Stimulated activated CD8-positive, alpha-beta memory T cell treated with anti-CD3 and anti-CD28 coated beads, Interleukin-2, amount 100 ng/mL, for 1 hour (primary cell): ENCODE measurements at places on chromosomes 12 and 14.

GRCh38 chr14:64878837-64879634, 671 bp downstream of the SPTB start:
- no peak for DNase-seq

GRCh38 chr12:9699898-9700605, 30.5 kb downstream of the CLEC2D start:
- no peak for DNase-seq

DNA sequence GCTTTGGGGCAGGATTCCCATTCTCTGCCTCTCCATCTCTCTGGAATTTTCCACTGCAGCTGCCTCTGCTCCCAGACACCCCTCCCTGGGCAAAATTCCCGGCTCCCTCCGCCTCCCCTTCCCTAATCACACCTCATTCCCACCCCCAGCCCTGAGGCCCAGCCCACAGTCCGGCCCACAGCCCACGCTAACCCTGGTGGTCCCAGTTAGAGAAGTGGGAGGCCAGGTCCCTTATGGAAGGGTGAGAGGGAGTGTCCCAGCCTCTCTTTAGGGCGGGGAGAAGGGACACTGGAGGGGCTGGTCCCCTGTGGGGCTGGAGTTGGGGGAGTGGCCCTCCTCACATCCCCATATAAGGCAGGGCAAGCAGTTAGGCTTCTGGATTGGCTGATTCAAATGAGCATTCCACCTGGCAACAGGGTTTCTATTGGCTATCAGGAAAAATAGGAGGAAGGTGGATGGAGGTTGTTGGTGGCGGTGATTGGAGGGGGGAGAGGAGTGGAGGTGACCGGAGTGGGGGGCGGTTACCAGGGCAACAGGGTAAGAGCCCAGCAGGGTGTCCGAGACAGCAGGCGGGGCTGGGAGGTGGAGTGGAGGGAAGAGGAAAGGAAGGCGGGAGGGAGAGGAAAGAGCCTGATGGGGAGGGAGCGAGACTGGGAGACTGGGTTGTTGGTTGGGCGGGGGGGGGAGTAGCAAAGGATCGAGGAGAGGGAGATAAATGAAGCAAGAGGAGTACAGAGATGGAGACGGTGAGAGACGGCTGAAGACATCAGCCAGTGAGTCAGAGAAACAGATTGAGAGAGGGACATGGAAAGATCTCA, 1.9 kb upstream of the PTMS start:
- DNase-seq = no peak

- DNase-seq = no peak
Observed at GRCh38 chr12:109621211-109621694, 47.7 kb downstream of the MVK start.

DNA sequence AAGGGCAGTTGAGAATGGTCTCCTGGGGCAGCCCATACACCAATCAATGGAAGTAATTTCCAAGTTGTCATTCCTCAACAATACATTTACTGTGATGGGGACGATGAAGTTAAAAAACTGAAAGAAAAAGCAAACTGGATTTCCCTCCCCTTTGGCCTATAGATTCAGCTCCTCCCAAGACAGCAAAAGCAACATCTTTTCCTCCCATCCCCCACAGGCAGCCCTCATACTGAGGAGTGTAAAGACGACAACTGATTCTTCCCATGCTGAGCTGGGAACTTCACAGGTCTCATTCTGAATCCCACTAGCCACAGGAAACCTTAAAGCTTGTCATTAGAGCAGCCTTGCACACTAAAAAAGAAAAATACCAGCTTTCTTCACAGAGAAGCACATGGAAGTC, 48.5 kb downstream of the PITPNM2 start:
- no peak for DNase-seq

- no peak for DNase-seq
Observed at GRCh38 chr12:91331371-91331770, 148.8 kb upstream of the DCN start.

GRCh38 chr12:12207746-12208145, 59.1 kb downstream of the LRP6 start:
- no peak for DNase-seq

DNA sequence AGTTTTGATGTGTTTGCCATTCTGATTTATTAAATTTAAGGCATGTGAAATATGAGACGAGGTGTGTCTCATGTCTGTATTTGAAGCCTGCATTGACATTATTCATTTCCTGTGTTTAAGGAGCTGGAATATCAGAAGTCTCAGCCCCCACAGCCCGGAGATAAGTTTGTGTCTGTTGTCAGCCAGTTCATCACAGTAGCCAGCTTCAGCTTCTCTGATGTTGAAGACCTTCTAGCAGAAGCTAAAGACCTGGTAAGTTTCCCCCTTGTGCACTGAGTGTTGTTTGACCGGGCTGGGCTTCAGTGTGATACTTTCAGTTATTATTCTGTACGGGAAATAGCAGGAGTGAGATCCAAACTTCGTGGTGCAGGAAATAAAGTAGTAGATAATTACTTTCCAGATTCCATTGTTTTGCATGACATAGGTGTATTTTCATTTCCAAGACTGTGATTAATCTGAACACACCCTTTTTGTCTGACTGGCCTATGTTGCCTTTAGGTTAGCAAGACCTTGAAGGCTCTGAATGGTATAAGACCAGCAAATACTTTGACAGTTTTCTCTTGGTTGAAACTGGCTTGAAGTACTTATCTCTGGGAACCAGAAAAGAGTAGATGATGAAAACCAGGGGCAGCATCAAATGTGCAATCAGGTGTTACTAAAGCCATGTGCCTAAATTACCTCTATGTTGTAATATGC, 101.5 kb downstream of the GPR135 start:
- no peak for DNase-seq

- no peak for DNase-seq
Observed at GRCh38 chr12:40969796-40970195, 218.3 kb upstream of the PDZRN4 start.

DNA sequence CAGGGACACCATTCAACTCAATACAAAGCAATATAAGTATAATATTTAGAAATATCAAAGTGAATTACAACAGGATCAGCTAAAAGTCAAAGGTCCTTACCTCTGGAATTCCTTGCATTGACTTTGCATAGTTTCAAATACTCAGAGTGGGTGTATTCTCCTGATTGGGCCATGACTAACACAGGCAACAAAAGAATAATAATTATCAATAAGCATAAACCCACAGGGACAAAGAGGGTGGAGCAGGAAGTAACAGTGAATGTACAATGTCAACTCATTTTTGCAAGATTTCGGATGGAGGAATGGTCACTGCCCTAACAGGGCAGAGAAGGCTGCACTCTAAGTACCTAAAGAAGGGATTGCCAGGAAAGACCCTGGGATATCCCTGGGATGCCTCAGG, 207.5 kb downstream of the PAX9 start:
- DNase-seq = no peak

- no peak for DNase-seq
Observed at GRCh38 chr12:112172556-112173324, 47.4 kb downstream of the TRAFD1 start.

GRCh38 chr12:718756-719102, 33.6 kb upstream of the WNK1 start:
- DNase-seq = no peak

DNA sequence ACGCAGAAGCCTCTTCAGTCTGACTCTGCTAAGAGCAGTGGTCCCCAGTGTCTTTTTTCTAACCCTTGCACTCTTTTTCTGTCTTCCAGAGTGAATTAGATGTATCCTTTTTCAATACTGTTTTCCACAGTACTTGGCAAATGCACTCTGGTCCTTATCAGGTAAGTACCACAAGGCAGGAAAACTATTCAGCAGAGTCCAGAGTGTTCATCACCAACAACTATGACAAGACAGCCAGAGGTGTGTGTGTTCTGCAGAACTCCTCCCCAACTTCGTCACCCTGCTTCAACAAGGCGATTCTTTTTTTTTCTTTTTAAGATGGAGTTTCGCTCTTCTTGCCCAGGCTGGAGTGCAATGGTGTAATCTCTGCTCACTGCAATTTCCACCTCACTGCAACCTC, 54.3 kb upstream of the STRN3 start:
- DNase-seq = no peak
